ENCODE measurements at places on chromosomes 2 and 18.

- DNase-seq, result no peak
Observed at GRCh38 chr18:31498574-31499524, 872 bp downstream of the DSG2 start.

DNA sequence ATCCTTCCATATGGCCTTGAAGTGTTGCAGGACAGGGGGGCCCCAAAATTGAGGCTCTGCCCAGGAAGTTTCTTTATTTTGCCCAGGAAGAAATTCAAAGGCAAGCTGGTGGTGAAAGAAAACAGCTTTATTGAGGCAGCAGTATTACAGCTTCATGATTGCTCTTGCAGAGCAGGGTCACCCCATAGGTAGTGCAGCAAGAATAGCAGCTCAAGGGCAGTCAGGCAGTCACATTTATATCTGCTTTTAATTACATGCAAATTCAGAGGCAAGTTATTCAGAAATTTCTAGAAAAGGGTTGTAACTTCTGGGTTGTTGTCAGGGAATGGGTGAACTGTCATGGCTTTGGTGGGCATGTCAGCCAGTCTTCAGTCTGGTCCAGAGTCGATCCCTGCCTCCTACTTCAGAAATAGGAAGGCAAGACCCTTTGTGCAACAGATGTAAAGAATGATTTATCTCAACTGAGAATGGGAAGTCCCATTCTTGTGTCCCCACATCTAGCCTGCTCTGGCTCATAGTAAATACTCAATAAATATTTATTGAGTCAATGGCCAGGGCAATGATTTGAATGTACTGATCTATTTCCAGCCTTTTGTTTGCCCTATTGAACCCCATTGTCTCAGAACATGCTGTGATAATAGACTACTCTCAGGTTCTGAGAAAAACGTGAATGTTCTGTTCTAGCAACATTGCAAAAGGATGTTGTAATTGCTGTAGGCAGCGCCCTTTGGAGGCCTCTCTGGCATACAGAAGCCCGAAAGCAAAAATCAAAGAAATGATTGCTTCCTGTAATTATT, 129.8 kb downstream of the MYO3B start:
- no peak for DNase-seq

- DNase-seq, result no peak
Observed at GRCh38 chr2:46275995-46276394, 21.2 kb upstream of the EPAS1 start.

GRCh38 chr2:213251618-213252017, 32.6 kb upstream of the SPAG16 start:
- no peak for DNase-seq

DNA sequence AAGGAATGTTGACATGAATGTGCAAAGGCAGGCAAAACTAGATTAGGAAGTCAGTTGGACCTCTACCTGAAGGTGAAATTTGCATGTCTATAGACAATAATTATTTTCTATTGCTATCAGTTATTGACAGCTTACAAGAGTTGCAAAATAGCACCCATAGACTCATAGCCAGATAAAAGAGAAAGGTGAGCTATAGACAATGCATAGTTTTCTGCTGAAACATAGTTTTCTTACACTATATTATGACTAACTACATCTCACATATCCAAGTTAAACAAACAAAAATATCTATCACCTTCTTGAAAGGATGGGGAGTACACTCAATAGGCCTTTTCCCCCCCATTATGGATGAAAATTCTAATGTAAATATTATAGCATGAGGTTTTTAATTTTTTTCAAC, 305.0 kb downstream of the PTH2R start:
- no peak for DNase-seq

DNA sequence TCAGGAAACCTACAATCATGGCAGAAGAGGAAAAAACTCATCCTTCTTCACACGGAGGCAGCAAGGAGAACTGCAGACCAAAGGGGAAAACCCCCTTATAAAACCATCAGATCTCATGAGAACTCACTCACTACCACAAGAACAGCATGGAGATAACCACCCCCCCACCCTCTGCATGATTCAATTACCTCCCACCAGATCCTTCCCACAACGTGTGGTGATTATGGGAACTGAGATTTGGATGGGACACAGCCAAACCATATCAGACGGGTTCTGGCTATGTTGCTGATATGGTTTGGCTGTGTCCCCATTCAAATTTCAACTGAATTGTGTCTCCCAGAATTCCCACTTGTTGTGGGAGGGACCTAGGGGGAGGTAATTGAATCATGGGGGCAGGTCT, 28.7 kb upstream of the CCDC150 start:
- DNase-seq, result no peak

GRCh38 chr2:96806468-96807126, 9.5 kb upstream of the CNNM3 start:
- no peak for DNase-seq

- no peak for DNase-seq
Observed at GRCh38 chr2:109137616-109138015, 8.6 kb downstream of the SH3RF3 start.

DNA sequence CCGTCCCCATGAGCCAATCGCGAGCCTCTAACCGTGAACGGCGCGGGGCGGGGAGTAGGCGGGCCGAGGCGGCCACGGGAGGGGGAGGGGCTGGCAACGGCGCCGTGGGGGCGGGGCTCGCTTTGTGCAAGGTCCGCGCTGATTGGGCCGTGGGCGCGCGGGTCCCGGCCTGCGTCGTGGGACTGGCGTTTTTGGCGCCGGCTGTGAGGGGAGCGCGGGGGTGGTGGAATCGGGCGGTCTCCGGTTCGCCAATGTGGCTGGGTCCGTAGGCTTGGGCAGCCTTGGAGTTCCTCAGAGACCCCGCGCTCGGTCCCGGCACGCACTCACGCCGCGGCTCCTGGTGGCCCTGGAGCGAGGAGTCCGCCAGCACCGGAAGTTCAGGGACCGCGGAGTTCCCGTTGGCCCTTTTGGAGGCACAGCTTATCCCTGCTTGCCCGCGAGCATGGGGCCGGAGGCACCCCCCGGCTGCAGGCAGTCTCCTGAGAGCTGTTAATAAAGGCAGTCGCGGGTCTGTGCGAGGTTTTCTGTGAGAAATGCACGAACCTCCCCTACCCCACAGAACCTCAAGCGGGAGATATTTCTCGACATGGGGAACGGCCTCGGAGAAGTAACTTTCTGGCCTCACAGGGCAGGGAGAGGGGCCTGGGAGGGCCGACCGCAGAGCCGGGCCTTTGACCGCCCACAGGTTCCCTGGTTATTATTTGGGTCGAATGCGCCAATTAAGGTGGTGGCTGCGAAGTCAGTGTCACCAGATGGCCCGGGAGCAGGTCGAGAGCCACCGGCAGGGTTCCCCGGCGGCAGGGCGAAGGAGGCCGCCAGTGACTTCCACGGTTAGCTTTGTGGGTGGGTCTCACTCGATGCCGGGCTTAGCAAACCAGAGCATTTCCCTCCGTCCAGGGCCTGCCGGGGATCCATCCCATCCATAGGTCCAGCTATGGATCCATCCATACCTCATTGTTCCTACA, 574 bp upstream of the NCL start:
- peak; percentile 97 for DNase-seq

DNA sequence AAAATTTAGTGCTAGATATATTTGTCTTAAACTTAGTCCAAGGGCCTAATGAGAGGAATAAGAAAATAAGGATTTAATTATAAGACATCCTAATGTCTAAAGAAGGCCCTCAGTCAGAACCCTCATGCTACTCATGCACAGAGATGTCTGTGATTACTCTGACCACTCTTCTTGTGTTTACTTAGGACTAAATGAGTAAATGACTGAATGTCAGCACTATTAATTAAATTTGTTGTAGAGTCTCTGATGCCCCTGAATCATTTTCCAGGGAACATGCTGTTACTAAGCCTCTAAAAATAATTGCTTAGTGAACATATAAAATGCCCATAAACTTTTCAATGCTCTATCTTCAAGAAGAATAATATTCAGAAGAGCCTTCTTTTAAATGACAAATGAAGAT, 32.4 kb downstream of the GULP1 start:
- DNase-seq, result no peak

- no peak for DNase-seq
Observed at GRCh38 chr2:160427629-160428404, 65.8 kb downstream of the RBMS1 start.

DNA sequence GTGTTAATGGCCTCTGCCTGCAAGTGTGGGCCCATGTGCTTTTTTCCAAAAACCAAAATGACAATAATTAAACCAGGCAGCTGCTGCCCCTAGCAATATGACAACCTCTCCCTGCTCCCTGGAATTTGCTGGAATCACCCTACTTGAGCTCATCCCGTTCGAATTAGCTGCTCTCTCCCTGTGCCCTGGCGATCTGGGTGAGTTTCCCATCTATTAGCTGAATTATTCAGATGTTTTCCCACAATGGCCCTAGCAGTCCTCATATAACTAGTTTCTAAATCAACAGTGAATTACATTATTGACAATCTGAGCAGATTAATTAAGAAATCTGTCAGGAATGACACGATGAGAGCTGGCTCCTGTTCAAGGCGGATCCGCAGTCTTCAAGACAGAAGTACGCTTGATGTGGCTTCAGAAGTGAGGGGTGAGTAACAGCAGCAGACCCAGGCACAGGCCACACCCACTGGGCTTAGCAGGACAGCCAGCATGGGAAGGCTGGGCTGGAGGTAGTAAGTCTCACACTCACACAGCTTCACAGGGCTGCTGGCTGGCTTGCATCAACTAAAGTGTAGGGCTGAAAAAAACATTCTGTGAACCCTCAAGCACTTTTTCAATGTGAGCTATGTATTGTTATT, 366.2 kb upstream of the ID2 start:
- no peak for DNase-seq

DNA sequence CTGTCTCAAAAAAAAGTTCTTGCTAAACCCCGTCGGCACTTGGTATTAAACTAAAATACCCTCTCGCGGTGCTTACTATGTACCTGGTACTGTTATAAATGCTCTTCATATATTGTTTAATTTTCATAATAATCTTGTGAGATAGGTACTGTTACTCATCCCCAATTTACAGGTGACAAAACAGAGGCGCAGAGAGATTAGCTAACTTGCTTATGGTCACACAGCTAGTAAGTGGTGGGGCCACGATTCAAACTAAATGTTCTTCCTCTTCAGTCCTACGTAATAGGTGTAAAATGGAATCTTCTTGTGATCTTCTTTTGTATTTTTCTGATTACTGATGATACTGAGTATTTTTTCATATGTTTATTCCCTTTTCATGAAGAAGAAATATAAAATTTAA, 51.3 kb downstream of the TET3 start:
- no peak for DNase-seq

DNA sequence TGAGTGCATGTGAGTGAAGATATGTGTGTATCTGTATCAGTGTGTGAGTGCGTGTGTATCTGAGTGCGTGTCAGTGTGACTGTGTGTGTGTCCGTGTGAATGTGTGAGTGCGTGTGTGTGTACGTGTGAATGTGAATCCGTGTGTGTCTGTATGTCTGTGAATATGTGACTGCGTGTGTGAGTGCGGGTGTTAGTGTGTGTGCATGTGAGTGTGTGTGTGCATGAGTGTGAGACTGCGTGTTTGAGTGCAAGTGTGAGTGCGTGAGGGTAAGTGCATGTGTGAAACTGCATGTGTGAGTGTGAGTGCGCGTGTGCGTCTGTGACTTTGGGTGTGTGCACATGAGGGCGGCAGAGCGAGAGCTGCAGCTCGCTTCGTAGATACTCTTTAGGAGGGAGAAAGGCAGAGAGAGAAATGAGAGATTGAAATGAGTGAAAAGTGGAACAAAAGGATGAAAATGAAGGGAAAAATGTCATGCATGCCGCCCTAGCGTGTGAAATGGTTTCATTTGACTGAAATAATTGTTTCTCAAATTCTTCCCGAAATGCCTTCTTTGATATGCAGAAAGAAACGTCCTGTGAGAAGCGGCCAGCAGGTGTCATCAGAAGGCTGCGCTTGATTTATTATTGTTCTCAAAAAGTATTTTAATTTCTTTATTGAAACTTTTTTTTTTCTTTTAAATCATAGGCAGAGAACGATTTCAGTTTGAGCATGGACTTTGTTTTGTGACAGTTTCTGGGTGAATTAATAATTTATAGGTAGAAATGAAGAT, 25.6 kb downstream of the ZNF407 start:
- DNase-seq, result no peak

DNA sequence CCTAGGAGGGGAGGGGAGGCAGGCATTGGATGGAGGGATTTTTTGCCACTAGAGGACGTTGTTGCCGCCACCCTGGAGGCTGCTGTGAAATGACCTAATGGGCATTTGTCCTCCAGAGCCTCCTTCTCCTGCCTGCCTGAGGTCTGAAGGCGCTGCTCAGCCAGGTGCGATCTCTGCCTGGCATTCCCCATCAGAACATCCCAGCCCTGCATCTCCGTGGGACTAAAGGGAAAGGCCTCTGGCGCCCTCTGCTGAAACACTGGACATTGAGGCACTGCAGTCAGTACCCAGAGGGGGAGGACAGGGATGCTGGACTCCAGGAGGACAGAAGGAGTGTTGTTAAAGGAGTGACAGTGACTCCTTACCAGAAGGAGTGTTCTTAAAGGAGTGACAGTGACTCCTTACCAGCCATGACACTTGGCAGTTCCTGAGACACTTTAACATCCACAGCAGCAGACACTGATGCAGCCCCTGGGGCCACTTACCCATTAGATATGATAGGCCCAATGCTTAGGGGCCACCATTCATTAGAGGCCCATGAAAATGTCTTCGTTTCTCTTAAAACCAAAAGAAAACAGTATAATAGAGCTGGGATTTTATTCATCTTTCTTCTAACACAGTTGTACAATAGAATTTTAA, 17.0 kb downstream of the THNSL2 start:
- DNase-seq, result no peak

DNA sequence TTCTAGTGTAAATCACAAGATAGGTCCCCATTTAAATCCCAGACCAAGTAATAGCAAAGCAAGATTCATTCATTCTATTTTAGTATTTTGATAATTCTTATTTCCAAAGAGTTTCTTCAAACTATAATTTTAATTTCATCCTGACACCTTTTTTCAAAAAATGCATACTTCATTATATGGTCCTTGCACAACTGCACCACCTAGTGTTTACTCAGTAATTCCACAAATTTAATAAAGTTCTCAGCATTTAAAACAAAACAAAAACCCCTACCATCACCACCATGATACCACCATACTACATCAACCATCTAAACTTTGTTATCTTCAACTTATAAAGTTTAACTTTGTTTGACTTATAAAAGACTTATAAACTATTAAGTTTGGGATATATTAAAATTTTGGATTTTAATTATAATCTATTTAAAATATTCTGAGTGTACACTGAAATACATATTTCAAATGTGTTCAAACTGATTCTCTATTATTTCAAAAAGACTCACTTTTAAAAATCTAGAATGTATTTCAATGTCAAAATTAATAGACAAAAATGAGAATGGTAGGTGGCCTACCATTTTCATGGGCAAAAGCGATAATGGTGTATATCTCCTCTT, 44.2 kb downstream of the WDPCP start:
- DNase-seq, result no peak

- no peak for DNase-seq
Observed at GRCh38 chr2:235381261-235381912, 112.5 kb upstream of the AGAP1 start.

GRCh38 chr2:134189009-134189720, 64.7 kb upstream of the MGAT5 start:
- DNase-seq, result no peak

DNA sequence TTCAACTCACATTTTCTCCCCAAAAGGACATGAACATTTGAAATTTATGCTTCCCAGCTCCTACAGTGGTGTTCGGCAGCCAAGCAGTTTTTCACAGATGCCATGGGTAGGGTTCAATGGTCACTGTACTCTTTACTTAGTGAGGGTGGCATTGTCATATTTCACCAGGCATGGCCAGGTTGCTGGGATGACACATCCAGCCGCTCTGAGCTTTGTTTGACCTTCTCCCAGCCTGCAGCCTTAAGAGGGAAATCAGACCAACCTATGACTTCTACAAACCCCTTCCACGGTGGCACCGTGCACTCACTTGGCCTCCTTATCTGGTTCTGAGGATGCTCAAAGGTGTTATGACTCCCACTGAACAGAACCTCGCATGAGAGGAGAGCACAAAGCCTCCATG, 108.4 kb upstream of the SH3BP4 start:
- no peak for DNase-seq
